Cardiac muscle cell (in vitro differentiated cells and primary cell): ENCODE measurements at places on chromosomes 5 and 9. TPM values are rescaled to one million over a fixed set of nuclear protein-coding genes. Genes with fewer than 3 reads are reported as not detected.

The EIF4E1B gene
- total RNA-seq, result not detected in 2 replicates

The MRPS30 gene
- total RNA-seq, result 100 and 142 TPM in 2 replicates

The RNF208 gene
- total RNA-seq, result 19.3 and 23.1 TPM in 2 replicates

The DEPDC1B gene
- 1.6 and 15.7 TPM in 2 replicates for total RNA-seq

The PIP5K1B gene
- 5.0 and 7.8 TPM in 2 replicates for total RNA-seq

The HTR4 gene
- total RNA-seq, result 0.67 and 2.3 TPM in 2 replicates

DNA sequence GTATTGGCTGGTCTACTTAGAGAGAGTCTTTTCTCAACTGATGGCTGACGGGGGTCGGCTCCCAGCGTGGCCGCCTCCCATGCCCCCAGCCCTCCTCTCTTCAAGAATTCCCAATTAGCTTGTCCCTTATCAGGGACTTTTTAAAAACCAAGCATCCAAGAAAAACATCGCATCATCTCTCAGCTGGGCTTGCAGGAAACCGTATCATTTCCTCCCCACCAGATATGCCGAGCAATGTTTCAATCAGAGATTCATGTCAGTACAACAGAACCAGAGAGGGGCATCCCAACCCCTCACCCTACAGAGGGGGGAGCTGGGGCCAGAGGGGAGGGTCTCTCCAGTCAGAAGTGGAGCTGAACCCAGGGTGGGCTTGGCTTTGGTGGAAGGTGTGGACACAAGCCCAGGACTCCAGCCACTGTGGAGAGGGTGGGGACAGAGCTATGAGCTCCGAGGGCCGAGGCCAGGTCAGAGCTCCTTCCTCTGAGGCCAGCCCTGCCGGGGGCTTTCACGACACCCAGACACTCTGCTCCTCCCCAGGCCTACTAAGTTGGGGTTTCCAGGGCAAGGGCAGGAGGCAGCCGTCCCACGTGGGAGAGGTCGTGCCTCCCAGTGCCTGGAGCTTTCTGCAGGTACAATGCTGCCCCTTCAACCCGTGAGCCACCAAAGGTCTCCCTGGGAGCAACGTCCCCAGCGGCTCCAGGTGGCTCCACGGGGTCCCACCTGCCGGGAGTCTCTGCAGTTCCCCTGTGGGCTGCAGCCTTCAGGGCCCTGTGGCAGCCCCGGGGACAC, 39.0 kb upstream of the TMEM250 start:
- no peaks in the 10 kb centered on the region for H3K4me1 ChIP-seq
- no peaks in the 10 kb centered on the region for H3K36me3 ChIP-seq

DNA sequence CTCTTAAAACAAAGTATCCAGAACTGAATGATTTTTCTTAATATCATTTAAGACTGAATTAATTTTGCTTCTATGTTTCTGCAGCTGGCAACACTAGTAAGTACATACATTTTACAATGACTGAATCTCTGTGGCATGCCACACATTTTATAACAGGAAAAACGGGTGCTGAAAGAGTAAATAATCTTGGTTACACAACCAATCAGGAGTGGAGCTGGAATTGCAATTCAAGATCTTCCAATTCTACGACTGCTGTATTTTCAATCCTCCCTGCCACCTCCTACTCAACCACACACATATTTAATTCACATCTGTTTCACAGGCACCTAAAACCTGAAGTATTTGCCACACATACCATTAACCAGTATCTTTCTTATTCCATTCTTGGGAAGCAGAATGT, 52.7 kb upstream of the NR5A1 start:
- peaks cover 13% of the 10 kb centered on the region for H3K4me1 ChIP-seq
- H3K4me3 ChIP-seq, result no peak overlapping the region
- H3K36me3 ChIP-seq, result no peaks in the 10 kb centered on the region
- no peak for DNase-seq
- no peaks in the 10 kb centered on the region for H3K27me3 ChIP-seq

DNA sequence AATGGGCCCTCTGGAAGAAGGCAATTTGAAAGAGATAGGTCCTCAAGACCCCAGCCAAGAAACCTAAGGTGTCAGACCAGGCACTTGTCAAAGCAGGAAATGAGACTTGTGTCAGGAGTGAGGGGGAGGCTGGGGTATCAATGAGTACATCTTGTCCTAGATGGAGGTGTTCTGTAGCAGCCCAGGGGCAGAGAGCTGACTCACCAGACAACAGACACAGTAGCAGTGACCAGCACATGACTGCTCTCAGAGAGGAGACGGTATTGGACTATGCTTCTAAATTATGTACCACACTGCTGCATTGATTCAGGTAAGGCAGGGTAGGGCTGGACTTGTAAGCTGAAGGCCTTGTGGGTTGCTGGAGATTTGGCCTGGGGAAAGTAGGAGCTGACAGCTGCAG, 551.2 kb upstream of the KLF4 start:
- H3K27ac ChIP-seq, result no peak overlapping the region
- no peaks in the 10 kb centered on the region for H3K36me3 ChIP-seq
- no peak for DNase-seq
- H3K4me3 ChIP-seq, result no peak overlapping the region

GRCh38 chr5:50647726-50648125, 18.7 kb upstream of the PARP8 start:
- H3K27ac ChIP-seq, result no peak overlapping the region
- no peaks in the 10 kb centered on the region for H3K36me3 ChIP-seq
- no peaks in the 10 kb centered on the region for H3K27me3 ChIP-seq
- no peak for DNase-seq
- no peak overlapping the region for H3K4me3 ChIP-seq

GRCh38 chr5:126492939-126493338, 69.7 kb downstream of the GRAMD2B start:
- DNase-seq, result no peak
- H3K27ac ChIP-seq, result no peak overlapping the region

- no peak for DNase-seq
- no peak overlapping the region for H3K4me3 ChIP-seq
- H3K27me3 ChIP-seq, result no peaks in the 10 kb centered on the region
Measured at GRCh38 chr5:128695791-128696530, 157.9 kb upstream of the FBN2 start.

- H3K4me3 ChIP-seq, result no peak overlapping the region
- no peaks in the 10 kb centered on the region for H3K4me1 ChIP-seq
- H3K36me3 ChIP-seq, result no peaks in the 10 kb centered on the region
- no peak overlapping the region for H3K27ac ChIP-seq
- DNase-seq, result peak; percentile 57
- peaks cover 52% of the 10 kb centered on the region for H3K27me3 ChIP-seq
Measured at GRCh38 chr5:149264439-149265067, 7.1 kb upstream of the AFAP1L1 start.

DNA sequence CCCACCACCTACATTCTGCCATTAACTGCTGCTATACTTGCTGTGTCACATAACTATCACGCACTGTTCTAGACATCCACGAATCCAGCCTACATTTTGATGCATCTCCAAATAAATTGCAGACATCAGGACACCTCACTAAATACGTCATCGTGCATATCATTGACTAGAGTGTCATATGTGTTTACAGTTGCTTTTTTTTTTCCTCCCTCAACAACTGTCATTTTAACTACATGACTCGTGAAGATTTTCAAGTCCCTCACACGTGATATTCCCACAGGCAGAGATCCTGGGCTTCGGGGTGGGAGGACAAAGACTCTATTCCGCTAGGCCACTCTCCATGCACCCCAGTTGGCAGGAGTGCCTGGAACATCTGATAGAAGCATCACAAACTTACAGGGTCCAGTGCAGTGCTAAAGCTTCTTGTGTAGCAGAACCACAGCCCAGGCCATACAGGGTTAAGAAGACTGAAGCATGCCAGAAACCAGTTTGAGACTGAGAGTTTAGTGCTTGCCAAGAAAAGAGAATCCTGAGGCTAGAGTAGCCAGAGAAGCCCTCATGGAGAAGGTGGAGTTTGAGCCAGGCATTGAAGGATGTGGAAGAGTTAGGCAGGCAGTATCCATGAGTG, 1.1 kb downstream of the PCYOX1L start:
- no peak for DNase-seq
- no peaks in the 10 kb centered on the region for H3K36me3 ChIP-seq
- no peak overlapping the region for H3K27ac ChIP-seq
- H3K4me1 ChIP-seq, result no peaks in the 10 kb centered on the region

- peaks cover 4% of the 10 kb centered on the region for H3K36me3 ChIP-seq
- H3K4me1 ChIP-seq, result no peaks in the 10 kb centered on the region
- H3K27ac ChIP-seq, result no peak overlapping the region
Measured at GRCh38 chr5:6365142-6365976, 13.0 kb downstream of the MED10 start.

DNA sequence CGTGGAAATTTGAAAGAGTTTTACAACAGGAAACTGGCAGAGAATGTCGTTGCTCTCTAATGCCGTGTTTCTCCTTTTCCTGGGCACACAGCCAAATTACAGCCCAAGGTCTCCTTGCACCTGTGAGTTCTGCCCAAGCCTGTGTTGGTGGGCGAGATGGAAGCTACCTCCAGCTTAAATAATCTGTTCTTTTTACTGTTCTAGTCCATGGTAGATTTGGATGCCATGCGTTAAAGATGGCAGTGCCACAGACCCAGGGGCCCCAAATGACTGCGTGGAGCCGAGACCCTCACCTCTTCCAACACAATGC, 92.6 kb upstream of the IRX4 start:
- H3K27ac ChIP-seq, result no peak overlapping the region
- peaks cover 8% of the 10 kb centered on the region for H3K27me3 ChIP-seq
- H3K4me3 ChIP-seq, result no peak overlapping the region
- DNase-seq, result no peak
